ENCODE measurements at places on chromosomes 3 and 15.

- no peak for DNase-seq
Measured at GRCh38 chr3:134299185-134299887, 48.7 kb upstream of the RYK start.

DNA sequence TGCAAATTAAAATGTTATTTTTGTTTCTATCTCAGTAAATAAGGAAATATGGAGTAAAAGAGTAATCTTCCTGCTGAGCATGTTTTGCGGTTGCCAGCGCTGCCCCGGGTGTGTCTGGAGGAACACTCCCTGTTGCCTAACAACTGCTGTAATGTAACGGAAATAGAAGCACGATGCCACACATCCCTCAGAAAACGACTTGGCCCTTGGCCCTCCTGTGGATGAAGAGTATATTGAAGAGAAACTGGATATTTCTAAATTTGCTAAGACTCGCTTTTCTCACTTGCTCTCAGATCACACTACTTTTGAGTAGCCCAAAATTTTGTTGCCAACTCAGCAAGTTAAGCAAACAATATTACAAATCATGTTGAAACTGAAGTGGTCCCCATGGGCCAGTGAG lies 18.9 kb downstream of the CX3CR1 start:
- no peak for DNase-seq

- no peak for DNase-seq
Measured at GRCh38 chr15:53982876-53983275, 4.6 kb downstream of the UNC13C start.

GRCh38 chr15:60798821-60799220 lies 319.9 kb upstream of the ICE2 start:
- no peak for DNase-seq

DNA sequence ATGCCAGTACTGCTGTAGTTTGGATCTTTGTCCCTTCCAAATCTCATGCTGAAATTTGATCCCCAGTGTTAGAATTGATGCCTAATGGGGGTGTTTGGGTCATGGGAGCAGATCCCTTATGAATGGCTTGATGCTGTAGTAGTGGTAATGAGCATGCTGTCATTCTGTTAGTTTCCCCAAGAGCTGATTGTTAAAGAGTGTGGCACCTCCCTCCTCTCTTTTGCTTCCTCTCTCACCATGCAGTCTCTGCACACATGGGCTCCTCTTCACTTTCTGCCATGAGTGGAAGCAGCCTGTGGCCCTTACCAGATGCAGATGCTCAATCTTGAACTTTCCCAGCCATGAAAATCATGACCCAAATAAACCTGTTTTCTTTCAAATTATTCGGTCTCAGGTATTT lies 141.3 kb upstream of the DPPA4 start:
- no peak for DNase-seq

- DNase-seq, result no peak
Measured at GRCh38 chr3:37628711-37629301, 232.9 kb upstream of the CTDSPL start.

DNA sequence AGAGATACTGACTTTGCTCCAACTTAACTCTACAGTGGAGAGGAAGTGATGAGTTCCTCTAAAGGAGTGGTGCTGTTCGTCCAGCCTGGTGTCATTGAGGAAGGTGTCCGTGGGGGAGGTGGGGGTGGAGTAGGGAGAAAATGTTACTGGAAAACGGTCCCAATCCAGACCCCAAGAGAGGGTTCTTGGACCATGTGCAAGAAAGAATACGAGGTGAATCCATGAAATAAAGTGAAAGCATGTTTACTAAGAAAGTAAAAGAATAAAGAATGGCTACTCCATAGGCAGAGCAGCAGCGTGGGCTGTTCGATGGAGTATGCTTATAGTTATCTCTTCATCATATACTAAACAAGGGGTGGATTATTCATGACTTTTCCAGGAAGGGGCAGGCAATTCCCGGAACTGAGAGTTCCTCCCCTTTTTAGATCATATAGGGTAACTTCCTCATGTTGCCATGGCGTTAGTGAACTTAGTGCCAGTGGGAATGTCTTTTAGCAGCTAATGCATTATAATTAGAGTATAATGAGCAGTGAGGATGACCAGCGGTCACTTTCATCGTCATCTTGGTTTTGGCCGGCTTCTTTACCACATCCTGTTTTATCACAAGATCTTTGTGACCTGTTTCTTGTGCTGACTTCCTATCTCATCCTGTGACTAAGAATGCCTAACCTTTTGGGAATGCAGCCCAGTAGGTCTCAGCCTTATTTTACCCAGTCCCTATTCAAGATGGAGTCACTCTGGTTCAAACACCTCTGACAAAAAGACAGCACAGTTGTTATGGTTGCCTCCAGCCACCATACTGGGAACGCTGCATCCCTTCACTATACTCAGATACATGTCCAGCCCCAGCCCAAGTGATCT lies 38.6 kb downstream of the CLEC3B start:
- peak; percentile 41 for DNase-seq

DNA sequence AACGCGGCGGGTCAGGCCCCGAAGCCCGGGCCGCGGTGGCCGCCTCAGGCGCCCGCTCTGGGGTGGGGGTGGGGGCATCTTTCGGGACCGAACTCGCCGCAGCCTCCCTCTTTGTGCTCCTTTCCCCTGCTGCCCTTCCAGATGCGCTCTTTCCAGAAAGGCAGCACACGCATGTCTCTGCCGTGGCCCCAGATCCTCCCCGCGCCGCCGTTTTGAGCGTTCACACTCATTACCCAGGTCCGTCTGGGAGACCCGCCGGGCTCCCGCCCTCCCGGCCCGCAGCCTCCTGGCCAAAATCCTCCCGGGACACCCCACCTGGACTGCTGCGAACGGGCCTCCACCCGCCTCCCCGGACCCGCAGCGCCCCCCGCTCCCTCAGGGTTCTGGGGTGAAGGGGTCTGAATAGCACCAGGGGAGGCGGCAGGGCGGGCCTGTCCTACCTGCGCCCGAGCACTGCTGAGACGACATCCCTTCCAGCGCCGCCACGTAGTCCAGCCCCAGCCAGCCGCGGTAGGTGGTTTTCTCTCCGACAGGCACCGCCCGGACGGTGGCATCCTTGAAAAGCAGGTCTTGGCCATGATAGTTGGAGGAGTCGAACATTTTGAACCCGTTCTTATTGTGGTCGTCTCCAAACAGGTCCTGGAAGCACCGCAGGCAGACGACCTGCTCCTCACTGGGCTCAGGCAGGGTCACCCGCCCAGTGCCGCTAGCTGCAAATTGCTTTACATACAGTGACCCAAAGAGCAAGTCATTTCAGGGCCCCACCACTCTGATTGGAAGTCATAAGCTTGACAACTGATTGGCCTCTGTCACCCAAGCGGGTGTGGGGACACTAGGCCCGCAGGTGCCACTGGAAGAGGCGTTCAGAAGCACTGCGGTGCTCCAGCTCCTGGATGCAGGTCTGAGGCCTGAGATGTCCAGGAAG lies 25.9 kb downstream of the MELTF start:
- no peak for DNase-seq

DNA sequence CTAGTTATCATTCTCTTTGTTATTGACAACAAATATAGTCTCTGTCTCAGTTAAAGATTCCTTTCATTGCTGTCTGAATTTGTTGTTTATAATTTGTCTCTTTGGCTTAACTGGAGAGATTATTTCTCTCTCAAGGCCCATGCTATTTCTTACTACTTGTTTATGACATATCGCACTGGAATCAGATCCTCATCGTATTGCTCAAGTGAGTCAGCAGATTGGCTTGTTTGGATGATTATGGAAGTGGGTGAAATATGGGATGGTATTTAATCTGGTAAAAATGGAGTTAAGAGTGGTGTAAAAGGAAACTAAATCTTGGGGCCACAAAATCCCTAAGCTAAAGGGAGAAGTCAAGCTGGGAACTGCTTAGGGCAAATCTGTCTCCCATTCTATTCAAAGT lies 613.1 kb downstream of the SI start:
- DNase-seq, result no peak

DNA sequence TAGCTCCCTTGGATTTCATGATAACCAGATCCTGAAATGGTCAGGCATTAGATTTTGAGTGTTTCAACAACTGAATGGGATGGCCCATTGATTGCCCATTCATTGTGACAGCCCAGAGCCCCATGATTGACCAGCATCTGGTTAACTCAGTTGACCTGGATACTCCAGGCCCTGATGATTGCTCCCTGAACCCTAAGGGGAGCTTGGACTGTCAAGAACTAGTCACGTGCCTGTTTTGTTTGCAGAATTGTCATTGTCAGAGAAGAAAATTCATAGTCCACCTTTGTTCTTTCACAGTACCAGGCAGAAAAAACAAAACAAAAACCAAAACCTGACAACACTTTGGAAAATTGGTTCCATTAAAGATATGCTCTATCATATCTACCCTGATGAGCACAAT lies 241.3 kb upstream of the ONECUT1 start:
- no peak for DNase-seq

- no peak for DNase-seq
Measured at GRCh38 chr15:77118882-77119321, 48.0 kb upstream of the TSPAN3 start.

DNA sequence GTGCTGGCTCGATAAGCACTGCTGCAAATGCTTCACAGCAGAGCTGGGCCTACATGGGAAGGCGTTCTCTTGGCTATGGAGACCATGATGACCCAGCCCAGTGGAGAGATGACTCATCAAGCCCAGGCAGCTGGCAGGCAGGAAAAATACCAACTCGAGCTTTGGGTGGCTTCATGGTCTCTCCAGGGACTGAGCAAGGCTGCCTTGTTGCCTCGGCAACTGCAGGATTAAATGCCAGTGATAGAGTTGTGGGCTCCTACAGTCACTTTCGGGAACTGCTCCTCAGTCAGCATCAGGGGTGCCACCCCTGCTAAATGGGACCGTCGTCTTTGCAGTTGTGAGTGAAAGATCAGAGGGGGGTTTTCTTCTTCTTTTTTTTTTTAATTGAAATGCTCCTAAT lies 54.6 kb upstream of the MYZAP start:
- DNase-seq, result no peak

GRCh38 chr3:72383883-72384282 lies 464.4 kb downstream of the SHQ1 start:
- no peak for DNase-seq

DNA sequence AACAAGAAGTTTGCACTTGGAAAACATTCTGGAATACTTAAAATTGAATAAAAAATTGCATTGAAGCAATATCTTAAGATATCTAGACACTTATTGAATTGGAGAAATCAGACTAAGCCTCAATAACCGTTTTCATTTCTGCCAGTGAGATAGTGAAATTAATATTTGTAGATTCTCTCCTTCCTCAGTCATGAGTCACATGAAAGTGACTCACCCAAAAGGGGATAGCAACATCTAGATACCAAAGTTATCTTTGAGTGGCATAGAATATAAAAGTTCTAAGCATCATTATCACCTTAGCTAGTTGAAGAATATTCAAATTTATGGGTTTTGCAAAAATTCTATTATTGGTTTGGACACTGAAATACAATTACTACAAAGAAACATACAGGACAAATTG lies 614.8 kb upstream of the ZNF717 start:
- no peak for DNase-seq

DNA sequence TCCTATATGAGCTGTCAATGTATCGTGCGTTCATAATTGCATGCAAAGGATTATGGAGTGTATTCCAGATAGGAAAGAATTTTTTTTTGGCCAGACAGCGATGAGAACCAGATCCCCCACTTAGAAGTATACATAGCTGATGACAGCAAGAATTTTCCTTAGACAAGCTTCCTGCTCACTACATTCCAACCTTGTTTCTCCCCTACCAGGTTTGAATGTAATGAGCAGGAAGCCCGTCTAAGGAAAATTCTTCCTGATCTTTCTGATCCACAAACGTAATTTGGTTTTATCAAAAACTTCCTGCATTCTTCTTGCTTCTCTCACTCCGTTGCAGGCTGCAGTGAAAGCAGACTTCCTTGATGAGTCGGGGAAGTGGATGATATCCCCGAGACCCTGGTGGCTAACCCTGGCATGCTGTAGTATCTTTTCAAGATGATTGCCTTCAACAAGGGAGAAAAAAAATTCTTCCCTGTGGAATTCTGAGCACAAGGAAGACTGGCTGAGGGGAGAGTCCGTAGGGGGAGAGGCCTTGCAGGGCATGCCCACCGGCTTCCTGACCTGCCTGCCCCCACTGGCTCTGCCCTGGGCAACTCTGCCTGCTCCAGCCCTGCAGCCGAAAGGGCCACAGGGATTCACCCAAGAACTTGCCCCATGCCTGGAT lies 243.1 kb downstream of the TLE3 start:
- DNase-seq, result no peak

- no peak for DNase-seq
Measured at GRCh38 chr3:155367506-155367905, 74.0 kb upstream of the STRIT1 start.

GRCh38 chr3:172658344-172659245 lies 52.3 kb downstream of the NCEH1 start:
- no peak for DNase-seq

DNA sequence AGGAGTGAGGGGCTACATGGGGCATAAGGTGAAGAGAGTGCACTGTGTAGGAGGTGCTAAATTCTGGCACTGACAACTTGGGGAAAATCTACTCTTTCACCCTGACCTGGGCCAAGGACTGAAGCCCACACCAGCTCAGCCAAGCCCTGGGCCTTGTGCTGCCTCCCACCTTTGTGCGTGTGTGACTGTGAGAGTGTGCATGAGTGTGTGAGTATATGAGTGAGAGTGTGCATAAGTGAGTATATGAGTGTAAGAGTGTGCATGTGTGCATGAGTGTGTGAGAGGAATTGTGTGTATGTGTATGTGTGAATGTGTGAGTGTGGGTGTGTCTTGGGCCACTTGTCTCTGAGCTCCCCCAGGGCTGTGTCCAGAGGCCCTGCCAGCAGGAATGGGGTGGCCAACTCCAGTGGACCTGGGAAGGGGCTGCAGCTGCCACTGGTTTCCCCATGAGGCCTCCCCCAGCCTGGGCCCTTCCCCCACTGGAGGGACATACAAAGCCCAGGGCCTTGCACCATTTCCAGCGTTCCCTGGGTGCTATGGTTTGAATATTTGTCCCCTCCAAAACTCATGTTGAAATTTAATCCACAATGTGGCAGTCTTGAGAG lies 15.2 kb downstream of the C3orf22 start:
- no peak for DNase-seq

- no peak for DNase-seq
Measured at GRCh38 chr3:12963231-12963896, 109.9 kb downstream of the IQSEC1 start.

GRCh38 chr3:183357564-183358079 lies 70.8 kb downstream of the MCF2L2 start:
- no peak for DNase-seq

DNA sequence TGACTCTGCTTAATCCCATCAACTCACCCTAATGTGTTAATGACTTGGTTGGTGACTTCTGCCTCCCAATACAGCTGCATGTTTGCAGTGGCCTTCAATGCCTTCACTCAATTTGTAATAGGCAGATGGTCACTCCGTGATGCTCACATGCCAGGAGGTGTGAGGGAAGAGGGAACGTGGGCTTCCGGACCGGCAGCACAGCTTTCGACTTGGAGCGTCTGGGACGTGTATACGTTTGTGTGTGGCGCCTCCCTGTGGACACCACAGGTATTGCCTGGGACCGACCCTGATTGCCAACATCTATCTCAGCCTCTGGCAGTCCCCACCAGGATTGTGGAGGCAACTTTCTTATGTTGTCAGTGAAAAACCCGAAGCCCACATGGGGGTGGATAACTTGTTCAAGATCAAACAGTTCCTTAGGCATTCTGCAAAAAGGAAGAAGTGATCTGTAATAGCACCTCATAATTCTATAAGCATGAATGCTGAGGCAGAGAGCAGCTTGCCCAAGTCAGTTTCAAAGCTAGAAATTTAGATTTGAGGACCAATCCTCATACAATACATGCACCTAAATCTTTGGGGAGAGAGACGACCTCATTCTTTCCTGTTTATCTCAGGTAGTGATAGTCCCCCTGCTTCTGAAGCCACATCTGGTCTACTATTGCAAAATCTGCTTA lies 16.9 kb downstream of the MRPL46 start:
- no peak for DNase-seq

All from stimulated activated CD8-positive, alpha-beta memory T cell treated with anti-CD3 and anti-CD28 coated beads, Interleukin-4, amount 100 ng/mL, for 4 hours (primary cell).